ENCODE measurements at places on chromosomes 11 and 22. TPM values are rescaled to one million over a fixed set of nuclear protein-coding genes. Genes with fewer than 3 reads are reported as not detected.

GRCh38 chr22:37806409-37807333, 1.1 kb upstream of the GCAT start:
- no peaks in the 10 kb centered on the region for H3K27me3 ChIP-seq
- H3K27ac ChIP-seq = peak overlapping the region; percentile 31
- peak overlapping the region; percentile 84 for H3K4me3 ChIP-seq

Gene CD3D
- 0.98 TPM for total RNA-seq

Gene KDM4E
- total RNA-seq = not detected

DNA sequence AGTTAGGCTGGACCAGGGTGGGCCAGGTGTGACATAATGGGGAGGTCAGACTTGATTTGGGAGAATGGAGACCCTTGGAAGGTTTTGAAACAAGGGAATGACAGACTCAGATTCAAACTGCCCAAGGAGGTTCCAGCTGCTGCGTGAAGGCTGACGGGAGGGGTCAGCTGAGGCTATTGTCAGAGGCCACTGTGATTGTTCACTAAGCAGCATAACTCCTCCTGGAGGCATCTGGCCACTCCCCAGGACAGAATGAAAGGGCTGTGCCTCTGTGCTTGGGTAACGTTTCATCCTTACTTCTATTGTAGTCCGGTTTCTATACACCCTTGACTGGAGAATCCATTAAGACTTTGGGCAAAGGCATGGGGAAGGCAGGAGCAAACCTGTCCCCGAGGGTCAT, 126.6 kb downstream of the DSCAML1 start:
- no peaks in the 10 kb centered on the region for H3K4me1 ChIP-seq
- DNase-seq = no peak
- no peak overlapping the region for H3K27ac ChIP-seq
- H3K4me3 ChIP-seq = no peak overlapping the region

GRCh38 chr11:1470681-1471611, 15.6 kb downstream of the MOB2 start:
- no peak overlapping the region for H3K27ac ChIP-seq
- H3K4me3 ChIP-seq = no peak overlapping the region
- H3K36me3 ChIP-seq = peaks cover 6% of the 10 kb centered on the region

All from right lobe of liver (tissue), 6 donors.